CD4-positive, alpha-beta T cell (primary cell): ENCODE measurements at places on chromosomes 6 and 20.

DNA sequence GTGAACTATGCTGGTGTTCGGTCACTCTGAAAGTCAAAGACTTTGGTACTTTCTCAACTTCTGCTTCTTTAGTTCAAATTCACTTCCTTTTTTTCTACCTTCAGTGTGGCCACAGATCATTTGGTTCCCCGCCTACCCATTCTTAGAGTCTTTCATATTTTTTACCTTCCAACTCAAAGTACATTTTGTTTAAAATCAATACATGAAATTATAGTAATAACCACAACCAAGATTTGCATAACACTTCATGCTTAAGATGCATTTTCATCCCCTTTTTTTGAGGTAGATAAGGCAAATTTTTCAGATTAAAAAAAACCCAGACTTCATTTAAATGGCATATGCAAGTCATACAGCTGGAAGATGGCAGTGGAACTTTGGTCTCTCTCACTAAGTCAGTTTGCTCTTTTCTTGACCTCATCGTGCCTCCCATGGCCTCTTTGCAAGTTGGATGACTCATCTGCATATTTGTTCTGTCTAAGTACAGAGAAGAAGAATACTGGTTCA is 11.9 kb upstream of the CNR1 start:
- H3K36me3 ChIP-seq, result no peaks in the 10 kb centered on the region
- peaks cover 19% of the 10 kb centered on the region for H3K27me3 ChIP-seq
- no peak overlapping the region for H3K4me3 ChIP-seq
- DNase-seq, result no peak
- H3K4me1 ChIP-seq, result no peaks in the 10 kb centered on the region
- no peak overlapping the region for H3K27ac ChIP-seq

- H3K36me3 ChIP-seq, result no peaks in the 10 kb centered on the region
- no peaks in the 10 kb centered on the region for H3K27me3 ChIP-seq
- DNase-seq, result no peak
- no peak overlapping the region for H3K4me3 ChIP-seq
- H3K27ac ChIP-seq, result no peak overlapping the region
These were observed 176.6 kb downstream of the ZDHHC14 start for GRCh38 chr6:157557559-157557958.

DNA sequence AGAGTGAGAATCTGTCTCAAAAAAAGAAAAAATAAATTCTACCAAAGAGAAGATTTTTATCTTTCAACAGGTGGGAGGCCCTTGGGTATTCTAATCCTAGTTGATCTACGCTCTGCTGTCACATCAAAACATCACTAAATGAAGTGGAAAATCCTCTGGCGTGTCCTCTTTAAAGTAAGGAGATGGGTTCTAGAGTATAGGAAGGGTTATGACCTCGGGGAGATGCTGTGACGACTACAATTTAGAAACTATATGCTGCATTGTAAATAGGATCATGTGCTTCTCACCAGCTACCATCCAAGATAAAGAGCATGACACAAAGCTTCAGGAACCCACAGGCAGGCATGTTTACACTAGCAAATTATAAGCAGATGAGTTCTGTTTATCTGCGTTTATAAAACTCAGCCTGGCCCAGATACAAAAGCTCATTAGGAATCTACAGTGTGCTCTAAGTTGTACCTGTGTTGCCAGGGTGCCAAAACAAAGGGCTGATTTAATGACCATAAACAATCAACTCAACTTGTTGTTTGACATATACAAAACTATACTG is 197.1 kb upstream of the PLN start:
- no peaks in the 10 kb centered on the region for H3K36me3 ChIP-seq
- H3K4me3 ChIP-seq, result no peak overlapping the region
- no peaks in the 10 kb centered on the region for H3K4me1 ChIP-seq
- no peak overlapping the region for H3K27ac ChIP-seq

- H3K36me3 ChIP-seq, result no peaks in the 10 kb centered on the region
- no peaks in the 10 kb centered on the region for H3K4me1 ChIP-seq
- H3K27me3 ChIP-seq, result no peaks in the 10 kb centered on the region
- H3K4me3 ChIP-seq, result no peak overlapping the region
- no peak for DNase-seq
These were observed 35.0 kb downstream of the FAM50B start for GRCh38 chr6:3884007-3884745.

GRCh38 chr6:26198722-26199056 is 111.5 kb downstream of the HFE start:
- peaks cover 27% of the 10 kb centered on the region for H3K4me1 ChIP-seq
- H3K27me3 ChIP-seq, result no peaks in the 10 kb centered on the region
- H3K4me3 ChIP-seq, result peak overlapping the region; percentile 75
- H3K27ac ChIP-seq, result peak overlapping the region; percentile 62
- no peaks in the 10 kb centered on the region for H3K36me3 ChIP-seq

- H3K4me1 ChIP-seq, result peaks cover 5% of the 10 kb centered on the region
- DNase-seq, result no peak
- no peak overlapping the region for H3K4me3 ChIP-seq
These were observed 68.1 kb upstream of the SCGN start for GRCh38 chr6:25583906-25584305.

GRCh38 chr6:3848380-3848779 is 793 bp upstream of the FAM50B start:
- no peaks in the 10 kb centered on the region for H3K36me3 ChIP-seq
- peak overlapping the region; percentile 74 for H3K4me3 ChIP-seq
- no peak overlapping the region for H3K27ac ChIP-seq
- peak; percentile 8 for DNase-seq
- H3K4me1 ChIP-seq, result peaks cover 34% of the 10 kb centered on the region

DNA sequence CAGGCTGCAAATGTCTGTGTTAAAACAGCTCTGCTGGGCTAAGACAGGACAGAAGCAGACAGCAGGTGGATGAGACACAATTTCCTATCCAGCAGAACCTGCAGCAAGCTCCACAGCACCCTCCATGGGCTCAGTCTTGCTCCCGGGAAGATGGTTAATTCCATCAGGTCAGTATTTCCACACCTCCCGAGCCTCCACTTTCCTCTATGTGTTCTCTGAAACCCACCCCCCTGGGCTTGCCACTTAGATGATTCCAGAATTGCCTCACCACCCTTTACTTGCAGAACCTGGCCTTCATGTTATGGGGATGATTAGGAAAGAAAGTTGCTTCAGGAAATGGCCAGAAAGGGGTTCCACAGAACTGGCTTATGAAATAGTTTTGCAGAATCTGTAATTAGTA is 43.8 kb downstream of the ERMARD start:
- no peak for DNase-seq
- no peaks in the 10 kb centered on the region for H3K27me3 ChIP-seq
- no peak overlapping the region for H3K4me3 ChIP-seq
- H3K36me3 ChIP-seq, result no peaks in the 10 kb centered on the region
- no peak overlapping the region for H3K27ac ChIP-seq
- peaks cover 7% of the 10 kb centered on the region for H3K4me1 ChIP-seq

DNA sequence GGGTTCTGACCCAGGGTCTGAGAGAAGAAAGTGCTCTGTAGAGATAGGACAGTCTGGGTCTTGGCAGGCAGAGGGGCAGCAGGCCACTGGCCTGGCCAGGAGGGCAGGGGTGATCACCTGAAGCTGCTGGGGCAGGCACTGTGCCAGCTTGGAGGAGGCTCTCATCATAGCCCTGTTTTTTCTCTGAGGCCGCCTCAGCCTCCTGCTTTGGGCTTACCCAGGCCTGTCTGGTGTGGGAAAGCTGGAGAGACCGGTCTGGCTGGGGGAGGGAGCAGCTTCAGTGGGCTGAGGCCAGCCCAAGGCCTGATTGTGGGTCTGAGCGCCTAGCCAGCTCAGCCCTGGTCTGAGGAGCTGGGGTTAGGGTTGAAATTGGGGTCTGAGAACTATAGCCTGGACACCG is 3.9 kb downstream of the LPIN3 start:
- H3K27ac ChIP-seq, result no peak overlapping the region
- no peaks in the 10 kb centered on the region for H3K36me3 ChIP-seq
- H3K4me3 ChIP-seq, result no peak overlapping the region
- H3K27me3 ChIP-seq, result no peaks in the 10 kb centered on the region
- no peak for DNase-seq

- H3K4me3 ChIP-seq, result no peak overlapping the region
- no peaks in the 10 kb centered on the region for H3K36me3 ChIP-seq
- no peaks in the 10 kb centered on the region for H3K4me1 ChIP-seq
- no peak overlapping the region for H3K27ac ChIP-seq
- H3K27me3 ChIP-seq, result no peaks in the 10 kb centered on the region
These were observed 132.6 kb upstream of the RAB32 start for GRCh38 chr6:146410851-146411595.

DNA sequence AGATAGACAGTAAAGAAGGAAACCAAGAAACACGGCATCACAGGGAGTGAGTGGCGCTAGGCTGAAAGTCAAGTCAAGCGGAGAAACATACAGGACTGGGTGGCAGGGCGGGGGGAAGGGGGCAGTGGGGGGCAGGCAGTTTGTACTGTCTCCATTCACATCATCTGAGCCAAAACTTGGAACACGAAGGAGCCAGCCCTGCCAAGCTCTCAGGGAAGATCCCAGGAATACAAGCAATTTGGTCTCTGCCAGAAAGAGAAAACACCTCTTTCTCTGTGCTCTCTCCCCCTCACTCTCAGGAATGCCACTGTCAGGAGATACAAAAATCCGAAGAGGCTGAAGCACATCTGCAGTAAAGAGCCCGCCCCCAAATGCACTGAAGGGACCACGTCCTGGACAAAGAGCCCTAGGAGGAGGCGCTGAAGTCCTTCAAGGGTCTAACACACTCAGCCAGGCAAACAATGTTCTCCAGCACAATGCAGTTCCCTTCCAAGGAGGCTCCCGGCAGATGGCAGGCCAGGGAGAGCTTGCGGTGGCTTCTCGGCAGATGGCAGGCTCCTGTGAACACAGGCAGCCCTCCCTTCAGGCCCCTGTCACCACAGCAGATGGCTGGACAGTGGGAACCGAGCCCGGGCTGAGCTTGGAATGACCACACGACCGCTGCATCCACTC is 90.0 kb downstream of the ATP9A start:
- no peak for DNase-seq
- no peak overlapping the region for H3K27ac ChIP-seq
- no peaks in the 10 kb centered on the region for H3K36me3 ChIP-seq
- no peaks in the 10 kb centered on the region for H3K27me3 ChIP-seq

GRCh38 chr6:109491207-109491938 is 8.4 kb upstream of the ZBTB24 start:
- no peak for DNase-seq
- no peaks in the 10 kb centered on the region for H3K36me3 ChIP-seq
- H3K4me1 ChIP-seq, result peaks cover 24% of the 10 kb centered on the region
- no peak overlapping the region for H3K4me3 ChIP-seq
- no peaks in the 10 kb centered on the region for H3K27me3 ChIP-seq
- H3K27ac ChIP-seq, result peak overlapping the region; percentile 51
